ENCODE measurements at places on chromosomes 2 and 18.

GRCh38 chr18:70024829-70025228 lies 77.2 kb upstream of the CD226 start:
- DNase-seq = no peak

GRCh38 chr18:14943967-14944636 lies 196.1 kb downstream of the ANKRD30B start:
- no peak for DNase-seq

DNA sequence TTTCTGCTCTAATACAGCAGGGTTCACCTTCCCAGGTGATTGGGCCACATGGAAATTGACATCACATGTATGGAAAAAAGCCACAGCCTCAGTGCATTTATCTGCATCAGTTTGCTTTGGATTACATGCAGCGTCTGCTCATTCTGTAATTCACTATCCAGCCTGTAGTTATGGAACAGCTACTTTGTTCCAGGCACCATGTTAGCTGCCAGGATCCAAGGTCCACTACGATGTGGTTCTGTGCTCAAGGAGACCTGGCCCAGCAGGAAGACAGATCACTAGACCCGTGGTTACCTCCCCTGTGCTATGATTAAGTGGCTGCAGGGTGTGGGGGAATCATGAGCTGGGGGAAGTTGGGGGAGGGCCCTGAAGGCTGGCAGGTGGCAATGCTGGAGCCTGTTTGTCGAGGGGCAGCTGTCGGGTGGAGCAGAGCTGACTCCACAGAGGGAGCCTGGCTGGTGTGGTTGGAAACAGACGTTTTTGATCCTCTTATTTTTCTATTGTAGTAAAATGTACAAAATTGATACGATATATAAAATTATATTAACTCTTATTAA lies 58.6 kb downstream of the TSHZ1 start:
- no peak for DNase-seq

- DNase-seq = no peak
Measured at GRCh38 chr2:146764301-146764700, 1080.5 kb upstream of the ACVR2A start.

- DNase-seq = no peak
Measured at GRCh38 chr2:240234503-240234951, 94.1 kb upstream of the OTOS start.

DNA sequence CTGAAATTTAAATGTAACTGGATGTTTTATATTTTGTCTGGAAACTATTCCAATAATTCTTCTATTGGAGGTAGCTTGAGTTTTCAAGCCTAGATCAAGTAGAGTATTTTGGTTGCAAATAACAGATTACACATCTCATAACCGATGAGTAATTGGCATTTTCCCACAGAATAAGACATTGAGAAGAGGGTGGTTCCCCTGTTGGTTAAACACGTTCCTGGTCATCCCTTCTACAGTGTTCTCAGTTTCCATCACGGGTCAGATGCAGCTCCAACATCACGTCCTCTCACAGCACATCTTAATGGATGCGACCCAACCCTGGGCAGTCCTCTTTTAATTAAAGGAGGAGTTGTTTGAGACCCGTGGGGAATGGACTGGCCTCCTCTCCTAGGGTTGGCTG lies 149.0 kb upstream of the ZNF516 start:
- no peak for DNase-seq

- DNase-seq = no peak
Measured at GRCh38 chr18:48004577-48004976, 74.1 kb upstream of the SMAD2 start.

GRCh38 chr18:54094474-54094873 lies 130.0 kb downstream of the MBD2 start:
- no peak for DNase-seq

GRCh38 chr2:221144909-221145308 lies 427.2 kb downstream of the EPHA4 start:
- DNase-seq = no peak

DNA sequence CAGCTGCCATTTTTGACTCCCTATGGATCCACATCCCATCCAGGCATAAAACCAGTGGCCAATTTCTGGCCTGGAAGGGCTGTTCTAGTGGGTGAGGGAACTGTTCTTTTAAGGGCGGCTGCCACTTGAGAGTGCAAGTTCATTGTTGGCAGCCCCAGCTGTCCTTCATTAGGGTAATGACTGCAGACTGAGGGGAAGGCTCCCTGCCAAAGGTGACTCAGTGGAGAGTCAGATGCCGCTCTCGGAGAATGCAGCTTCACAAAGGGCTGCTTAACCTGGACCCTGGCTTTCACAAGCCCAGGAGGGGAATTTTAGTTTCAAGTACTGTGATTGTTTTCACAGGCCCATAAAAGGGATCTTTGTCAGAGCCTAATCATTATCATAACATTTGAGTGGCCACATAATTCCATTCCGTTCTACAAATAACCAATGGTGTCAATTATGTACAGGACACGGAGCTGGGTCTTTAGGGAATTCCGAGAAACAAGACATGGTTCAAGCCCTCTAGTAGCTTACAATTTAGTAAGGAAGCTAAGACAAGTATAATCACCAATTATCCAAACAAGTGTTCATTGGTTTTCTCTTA lies 235.7 kb downstream of the CDCA7 start:
- DNase-seq = no peak
